ENCODE measurements at places on chromosomes 13 and 19.

- no peak for DNase-seq
These were observed 5.5 kb upstream of the ZNF580 start for GRCh38 chr19:55635334-55635717.

DNA sequence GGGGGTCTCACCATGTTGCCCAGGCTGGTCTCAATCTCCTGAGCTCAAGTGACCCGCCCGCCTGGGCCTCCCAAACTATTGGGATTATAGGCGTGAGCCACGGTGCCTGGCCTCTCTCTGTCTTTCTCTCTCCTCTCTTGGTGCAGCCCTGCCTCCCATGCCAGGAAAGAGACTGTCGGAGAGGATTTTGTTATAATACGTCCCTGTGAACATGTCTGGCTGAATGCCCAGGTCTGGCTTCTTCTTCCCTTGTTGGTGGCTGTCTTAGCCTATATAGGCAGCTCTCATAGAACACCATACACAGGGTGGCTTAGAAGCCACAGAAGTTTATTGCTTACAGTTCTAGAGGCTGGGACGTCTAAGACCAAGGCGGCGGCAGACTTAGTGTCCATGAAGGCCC, 46.4 kb downstream of the PEX11G start:
- no peak for DNase-seq

- no peak for DNase-seq
These were observed 48.0 kb upstream of the TPP2 start for GRCh38 chr13:102548811-102549210.

- no peak for DNase-seq
These were observed 7.8 kb downstream of the CIC start for GRCh38 chr19:42276821-42277220.

- DNase-seq: no peak
These were observed 68.6 kb downstream of the ERCC5 start for GRCh38 chr13:102914339-102914930.
